ENCODE measurements at places on chromosomes 7 and 10. TPM values are rescaled to one million over a fixed set of nuclear protein-coding genes. Genes with fewer than 3 reads are reported as not detected.
A peak's percentile ranks its signal among the peaks of the same experiment; 100 is the strongest.

- no peak overlapping the region for H3K4me3 ChIP-seq
- no peak overlapping the region for H3K27ac ChIP-seq
- H3K27me3 ChIP-seq, result no peaks in the 10 kb centered on the region
Measured at GRCh38 chr7:11506417-11506816, 325.6 kb downstream of the THSD7A start.

ASZ1 gene
- polyA plus RNA-seq, result not detected

FZD1 gene
- 13.2 TPM for polyA plus RNA-seq

GRCh38 chr7:101216001-101216859 lies 1.2 kb downstream of the PLOD3 start:
- no peaks in the 10 kb centered on the region for H3K27me3 ChIP-seq
- peak overlapping the region; percentile 95 for H3K27ac ChIP-seq
- H3K36me3 ChIP-seq, result peaks cover 30% of the 10 kb centered on the region

GRCh38 chr7:1340031-1340430 lies 107.4 kb downstream of the UNCX start:
- no peak overlapping the region for H3K4me3 ChIP-seq
- H3K27ac ChIP-seq, result no peak overlapping the region
- peaks cover 10% of the 10 kb centered on the region for H3K27me3 ChIP-seq
- no peak for DNase-seq

DNA sequence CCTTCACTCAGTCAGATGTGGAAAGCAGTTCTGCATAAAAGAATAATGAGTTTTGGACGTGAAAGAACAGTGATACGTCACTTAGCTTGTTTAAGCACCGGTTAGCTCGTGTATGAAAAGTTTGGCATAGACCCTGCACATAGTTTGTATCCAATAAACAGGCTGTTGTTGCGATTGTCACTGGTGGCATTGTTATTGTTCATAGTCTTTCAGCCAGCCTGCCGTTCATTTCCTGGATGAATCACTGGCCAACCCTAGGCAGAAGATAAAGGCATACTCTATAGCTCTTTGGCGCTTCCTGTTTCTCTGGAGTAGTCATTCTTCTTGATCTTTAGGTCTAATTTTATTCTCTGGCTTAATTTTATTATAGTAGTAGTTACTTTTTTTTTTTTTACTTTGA lies 57.8 kb upstream of the ANKRD30A start:
- H3K4me1 ChIP-seq, result no peaks in the 10 kb centered on the region
- DNase-seq, result no peak
- no peaks in the 10 kb centered on the region for H3K27me3 ChIP-seq
- no peaks in the 10 kb centered on the region for H3K36me3 ChIP-seq
- no peak overlapping the region for H3K27ac ChIP-seq

GFRA1 gene
- 17.4 TPM for polyA plus RNA-seq

TRUB1 gene
- polyA plus RNA-seq, result 20.6 TPM

DNA sequence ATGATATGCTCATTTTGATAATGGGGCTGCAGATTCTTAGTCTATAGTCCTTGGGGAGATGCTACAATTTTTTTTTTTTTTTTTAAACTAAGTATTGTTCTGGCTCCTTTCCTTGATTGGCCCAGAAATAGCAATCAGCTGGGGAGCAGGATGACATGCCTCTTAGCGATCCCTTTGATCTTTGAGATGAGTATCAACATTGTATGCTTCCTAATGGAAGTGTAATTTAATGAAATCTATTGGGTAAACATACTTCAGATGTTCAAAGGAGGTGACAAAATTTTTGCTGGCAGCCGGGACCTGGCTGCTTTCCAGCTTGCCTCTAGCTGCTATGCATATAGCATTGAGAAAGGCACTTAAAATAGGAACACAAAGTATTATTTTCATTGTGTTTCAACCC lies 43.5 kb downstream of the VTI1A start:
- H3K36me3 ChIP-seq, result no peaks in the 10 kb centered on the region
- H3K4me3 ChIP-seq, result no peak overlapping the region
- H3K4me1 ChIP-seq, result no peaks in the 10 kb centered on the region
- H3K27ac ChIP-seq, result no peak overlapping the region
- no peak for DNase-seq

- H3K36me3 ChIP-seq, result no peaks in the 10 kb centered on the region
- no peak for DNase-seq
- H3K4me3 ChIP-seq, result no peak overlapping the region
- no peaks in the 10 kb centered on the region for H3K4me1 ChIP-seq
- peaks cover 14% of the 10 kb centered on the region for H3K27me3 ChIP-seq
Measured at GRCh38 chr10:43064331-43065075, 12.4 kb upstream of the RET start.

- no peak overlapping the region for H3K27ac ChIP-seq
- no peaks in the 10 kb centered on the region for H3K36me3 ChIP-seq
- no peak overlapping the region for H3K4me3 ChIP-seq
- no peak for DNase-seq
- H3K27me3 ChIP-seq, result no peaks in the 10 kb centered on the region
Measured at GRCh38 chr7:72781161-72781560, 46.8 kb downstream of the TYW1B start.

- no peak for DNase-seq
- H3K36me3 ChIP-seq, result peaks cover 3% of the 10 kb centered on the region
- H3K27ac ChIP-seq, result no peak overlapping the region
Measured at GRCh38 chr7:2306688-2307087, 7.6 kb downstream of the SNX8 start.

FXYD4 gene
- polyA plus RNA-seq, result not detected

- peaks cover 4% of the 10 kb centered on the region for H3K4me1 ChIP-seq
- no peak for DNase-seq
- H3K4me3 ChIP-seq, result no peak overlapping the region
Measured at GRCh38 chr10:72426986-72427385, 72.3 kb upstream of the DNAJB12 start.

- H3K4me3 ChIP-seq, result no peak overlapping the region
- peaks cover 27% of the 10 kb centered on the region for H3K36me3 ChIP-seq
- no peaks in the 10 kb centered on the region for H3K4me1 ChIP-seq
- H3K27me3 ChIP-seq, result no peaks in the 10 kb centered on the region
Measured at GRCh38 chr7:90412458-90413184, 9.4 kb downstream of the CLDN12 start.

WNT8B gene
- 0.09 TPM for polyA plus RNA-seq

CCDC146 gene
- 13.4 TPM for polyA plus RNA-seq

SORCS3 gene
- 1.7 TPM for polyA plus RNA-seq

DNA sequence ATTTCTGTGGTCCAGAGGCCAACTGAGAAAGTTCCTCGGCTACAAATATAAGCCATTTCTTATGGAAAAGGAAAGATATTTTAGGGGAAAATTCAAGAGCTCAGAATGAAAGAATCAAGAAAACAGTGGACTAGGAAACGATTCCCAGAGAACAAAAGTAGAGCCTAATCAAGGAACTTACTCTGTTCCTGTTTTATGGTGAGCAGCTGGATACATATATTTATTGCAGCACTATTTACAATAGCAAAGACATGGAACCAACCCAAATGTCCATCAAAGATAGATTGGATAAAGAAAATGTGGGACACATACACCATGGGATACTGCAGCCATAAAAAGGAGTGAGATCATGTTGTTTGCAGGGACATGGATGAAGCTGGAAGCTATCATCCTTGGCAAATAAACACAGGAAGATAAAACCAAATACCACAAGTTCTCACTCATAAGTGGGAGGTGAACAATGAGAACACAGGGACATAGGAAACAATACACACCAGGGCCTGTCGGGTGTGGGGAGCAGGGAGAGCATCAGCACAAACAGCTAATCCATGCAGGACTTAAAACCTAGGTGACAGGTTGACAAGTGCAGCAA lies 298.7 kb downstream of the THSD7A start:
- no peak overlapping the region for H3K27ac ChIP-seq
- no peaks in the 10 kb centered on the region for H3K4me1 ChIP-seq
- DNase-seq, result no peak
- no peaks in the 10 kb centered on the region for H3K36me3 ChIP-seq
- no peaks in the 10 kb centered on the region for H3K27me3 ChIP-seq
- no peak overlapping the region for H3K4me3 ChIP-seq

ADCYAP1R1 gene
- polyA plus RNA-seq, result 4.4 TPM

DNA sequence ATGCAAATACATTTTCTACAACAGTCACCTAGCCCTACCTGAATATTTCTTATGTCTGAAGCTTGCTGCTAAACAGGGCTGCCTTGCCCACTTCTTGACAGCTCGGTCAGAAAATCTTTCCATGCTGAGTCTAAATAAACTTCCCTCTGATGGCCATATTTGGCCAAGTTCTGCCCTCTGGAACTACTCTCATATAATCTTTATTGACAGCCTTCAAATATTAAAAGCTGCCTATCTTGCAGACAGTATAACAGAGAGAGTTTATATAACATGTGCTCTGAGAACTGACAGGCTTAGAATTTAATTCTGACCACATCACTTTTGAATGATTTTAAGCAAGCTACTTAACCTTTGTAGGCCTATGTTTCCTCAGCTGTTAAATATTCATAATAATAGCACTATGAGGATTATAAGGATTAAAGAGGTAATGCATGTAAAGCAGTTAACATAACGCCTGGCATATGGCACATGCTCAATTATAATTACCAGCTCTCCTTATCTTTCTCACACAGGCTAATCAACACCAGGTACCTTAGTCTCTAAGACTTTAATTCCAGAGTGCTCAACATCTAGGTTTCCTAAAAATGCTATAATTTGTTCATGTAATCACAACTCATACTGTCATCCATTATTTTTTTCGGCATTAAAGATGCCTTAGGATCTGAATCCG lies 334.1 kb downstream of the HPSE2 start:
- H3K27ac ChIP-seq, result no peak overlapping the region
- H3K4me1 ChIP-seq, result no peaks in the 10 kb centered on the region
- no peak overlapping the region for H3K4me3 ChIP-seq
- H3K27me3 ChIP-seq, result peaks cover 2% of the 10 kb centered on the region
- H3K36me3 ChIP-seq, result no peaks in the 10 kb centered on the region
- no peak for DNase-seq

GRCh38 chr10:1402016-1402770 lies 335.1 kb downstream of the ADARB2 start:
- no peak overlapping the region for H3K27ac ChIP-seq
- H3K4me3 ChIP-seq, result no peak overlapping the region
- no peaks in the 10 kb centered on the region for H3K36me3 ChIP-seq

GRCh38 chr7:67863911-67864310 lies 867.3 kb downstream of the TYW1 start:
- H3K4me3 ChIP-seq, result no peak overlapping the region
- H3K27me3 ChIP-seq, result no peaks in the 10 kb centered on the region
- no peaks in the 10 kb centered on the region for H3K36me3 ChIP-seq
- H3K4me1 ChIP-seq, result no peaks in the 10 kb centered on the region
- H3K27ac ChIP-seq, result no peak overlapping the region
- no peak for DNase-seq

GRCh38 chr7:108201766-108202165 lies 71.6 kb upstream of the LAMB4 start:
- no peaks in the 10 kb centered on the region for H3K36me3 ChIP-seq
- H3K4me3 ChIP-seq, result no peak overlapping the region
- H3K4me1 ChIP-seq, result no peaks in the 10 kb centered on the region
- no peak for DNase-seq
- no peaks in the 10 kb centered on the region for H3K27me3 ChIP-seq
- H3K27ac ChIP-seq, result no peak overlapping the region

- no peak overlapping the region for H3K27ac ChIP-seq
- peak; percentile 32 for DNase-seq
- peaks cover 2% of the 10 kb centered on the region for H3K27me3 ChIP-seq
- H3K4me3 ChIP-seq, result no peak overlapping the region
- H3K36me3 ChIP-seq, result no peaks in the 10 kb centered on the region
- H3K4me1 ChIP-seq, result no peaks in the 10 kb centered on the region
Measured at GRCh38 chr7:134546955-134547354, 2.0 kb upstream of the AKR1B15 start.

HSPA12A gene
- 9.2 TPM for polyA plus RNA-seq

OPN4 gene
- polyA plus RNA-seq, result not detected

- H3K27me3 ChIP-seq, result no peaks in the 10 kb centered on the region
- no peak overlapping the region for H3K27ac ChIP-seq
- H3K36me3 ChIP-seq, result no peaks in the 10 kb centered on the region
- no peaks in the 10 kb centered on the region for H3K4me1 ChIP-seq
- H3K4me3 ChIP-seq, result no peak overlapping the region
Measured at GRCh38 chr7:134671609-134672008, 25.0 kb downstream of the BPGM start.

PSTK gene
- 6.8 TPM for polyA plus RNA-seq

- no peaks in the 10 kb centered on the region for H3K27me3 ChIP-seq
- peaks cover 15% of the 10 kb centered on the region for H3K36me3 ChIP-seq
- no peak overlapping the region for H3K27ac ChIP-seq
- H3K4me3 ChIP-seq, result no peak overlapping the region
Measured at GRCh38 chr7:92560602-92561001, 29.6 kb downstream of the FAM133B start.

DNA sequence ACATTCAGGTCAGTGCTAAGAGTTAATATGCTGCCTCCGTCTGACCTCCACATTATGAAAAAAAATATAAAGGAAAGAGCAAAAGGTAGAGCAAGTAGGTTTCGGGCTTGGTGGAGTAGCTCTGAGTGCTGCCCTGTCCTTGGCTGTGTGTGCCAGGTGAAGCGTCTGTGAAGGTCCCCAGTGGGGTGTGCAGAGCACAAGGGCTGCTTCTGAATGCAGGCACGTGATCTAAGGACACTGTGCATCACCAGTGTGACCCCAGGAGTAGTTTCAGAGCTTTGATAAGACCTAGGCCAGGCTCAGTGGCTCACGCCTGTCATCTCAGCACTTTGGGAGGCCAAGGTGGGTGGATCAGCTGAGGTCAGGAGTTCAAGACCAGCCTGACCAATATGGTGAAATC lies 36.0 kb downstream of the KLF6 start:
- no peak for DNase-seq
- no peak overlapping the region for H3K4me3 ChIP-seq
- H3K4me1 ChIP-seq, result peaks cover 7% of the 10 kb centered on the region
- H3K27ac ChIP-seq, result no peak overlapping the region
- no peaks in the 10 kb centered on the region for H3K27me3 ChIP-seq

DNA sequence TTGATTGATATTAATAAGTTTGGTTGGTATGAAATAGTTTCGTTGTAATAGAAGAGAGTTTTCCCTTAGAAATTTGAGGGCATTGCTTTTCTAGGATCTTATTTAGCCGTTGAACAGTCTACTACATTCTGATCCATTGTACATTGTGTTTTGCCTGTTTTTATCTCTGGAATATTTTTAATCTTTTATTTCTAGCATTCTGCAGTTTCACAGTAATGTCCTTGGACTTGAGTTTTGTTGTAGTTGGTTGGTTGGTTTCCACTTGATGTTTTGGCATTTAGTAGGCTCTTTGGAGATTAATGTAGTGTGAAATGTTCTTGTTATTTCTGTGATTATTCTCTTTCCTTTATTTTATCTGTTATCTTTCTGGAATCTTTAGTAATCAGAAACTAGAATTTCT lies 112.4 kb downstream of the CCSER2 start:
- no peak for DNase-seq
- H3K27me3 ChIP-seq, result no peaks in the 10 kb centered on the region
- H3K36me3 ChIP-seq, result peaks cover 3% of the 10 kb centered on the region
- H3K4me3 ChIP-seq, result no peak overlapping the region
- H3K27ac ChIP-seq, result no peak overlapping the region

NUTM2E gene
- polyA plus RNA-seq, result 0.09 TPM

- no peak overlapping the region for H3K27ac ChIP-seq
- H3K36me3 ChIP-seq, result peaks cover 2% of the 10 kb centered on the region
- H3K27me3 ChIP-seq, result no peaks in the 10 kb centered on the region
- no peak overlapping the region for H3K4me3 ChIP-seq
- DNase-seq, result no peak
- no peaks in the 10 kb centered on the region for H3K4me1 ChIP-seq
Measured at GRCh38 chr7:66698652-66699205, 41.8 kb upstream of the RABGEF1 start.
